ENCODE measurements at places on chromosomes 3 and 15.

GRCh38 chr15:26806574-26806973, 33.7 kb upstream of the GABRB3 start:
- no peak for DNase-seq

DNA sequence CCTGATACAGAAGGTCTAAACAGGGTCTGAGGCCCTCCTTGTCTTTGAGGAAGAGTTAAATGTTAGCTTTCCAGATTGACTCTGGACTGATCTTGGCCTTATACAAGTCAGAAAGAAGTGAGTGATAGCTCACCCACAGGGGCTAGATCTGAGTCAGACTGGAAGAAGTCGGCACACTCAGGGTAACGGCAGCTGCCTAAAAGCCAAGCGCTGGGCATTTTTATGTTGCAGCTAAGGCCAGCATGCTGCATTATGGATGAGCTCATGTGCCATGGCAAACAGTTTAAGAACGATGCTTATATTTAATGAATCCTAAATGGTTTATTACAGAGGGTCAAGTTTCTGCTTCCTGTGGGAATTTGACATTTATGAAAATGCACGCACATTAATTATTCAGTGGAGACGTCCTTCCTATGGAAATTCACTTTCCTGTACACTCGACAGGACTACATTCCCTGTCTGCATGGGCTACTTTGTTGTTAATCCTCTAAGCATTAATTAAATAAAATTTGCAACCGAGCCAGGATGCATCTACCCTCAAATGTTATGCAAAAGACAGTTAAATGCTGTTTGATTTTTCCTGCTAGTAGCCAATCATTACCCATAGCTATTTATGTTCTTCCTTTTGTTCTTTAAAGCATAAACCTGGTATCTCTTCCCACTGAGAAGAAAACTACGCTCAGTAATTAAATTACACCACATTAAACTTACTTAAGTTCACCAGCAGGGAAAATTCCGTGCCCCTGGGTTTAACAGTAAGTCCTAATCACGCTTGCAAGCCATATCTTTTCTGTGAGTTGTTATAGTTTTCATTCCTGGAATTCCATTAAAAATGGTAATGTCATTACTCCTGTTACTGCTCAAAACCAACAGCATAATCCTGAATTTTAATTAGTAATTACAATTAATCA, 762.7 kb upstream of the CFAP20DC start:
- no peak for DNase-seq

DNA sequence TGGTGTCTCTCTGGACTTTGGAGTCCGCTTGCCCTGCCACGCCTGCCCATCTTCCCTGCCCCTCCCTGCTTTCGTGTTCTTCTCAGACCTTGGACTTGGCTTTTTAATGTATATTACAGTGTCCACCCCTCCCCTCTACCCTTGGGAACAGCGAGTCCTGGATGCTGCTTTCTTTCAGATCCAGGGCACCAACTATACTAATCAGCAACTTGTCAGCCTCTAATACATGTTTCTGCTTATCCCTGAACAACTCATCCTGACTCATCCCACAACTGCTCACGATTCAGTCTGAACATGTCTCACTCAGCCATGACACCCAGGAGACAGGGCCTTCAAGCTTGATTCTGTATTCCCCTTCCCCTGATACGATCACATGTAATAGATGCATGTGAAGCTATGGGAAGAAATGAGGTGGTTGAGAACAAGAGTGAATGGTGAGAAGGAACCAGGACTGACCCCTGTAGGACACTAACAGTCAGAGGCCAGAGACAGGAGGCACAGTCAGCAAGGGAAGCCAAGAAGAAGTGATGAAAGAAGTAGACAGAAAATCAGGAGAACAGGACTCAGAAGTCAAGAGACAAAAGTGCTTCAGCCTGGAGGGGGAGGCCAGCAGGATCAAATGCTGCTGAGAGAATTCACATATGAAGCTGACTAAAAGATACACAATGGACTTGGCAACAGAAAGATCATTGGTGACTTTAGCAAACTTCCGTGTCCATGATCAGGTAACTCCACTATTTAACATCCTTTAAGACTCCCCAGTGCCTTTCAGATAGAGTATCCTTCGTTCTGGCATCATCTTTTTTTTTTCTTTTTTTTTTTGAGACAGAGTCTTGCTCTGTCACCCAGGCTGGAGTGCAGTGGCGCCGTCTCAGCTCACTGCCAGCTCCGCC, 35.4 kb downstream of the BCL2L10 start:
- no peak for DNase-seq

DNA sequence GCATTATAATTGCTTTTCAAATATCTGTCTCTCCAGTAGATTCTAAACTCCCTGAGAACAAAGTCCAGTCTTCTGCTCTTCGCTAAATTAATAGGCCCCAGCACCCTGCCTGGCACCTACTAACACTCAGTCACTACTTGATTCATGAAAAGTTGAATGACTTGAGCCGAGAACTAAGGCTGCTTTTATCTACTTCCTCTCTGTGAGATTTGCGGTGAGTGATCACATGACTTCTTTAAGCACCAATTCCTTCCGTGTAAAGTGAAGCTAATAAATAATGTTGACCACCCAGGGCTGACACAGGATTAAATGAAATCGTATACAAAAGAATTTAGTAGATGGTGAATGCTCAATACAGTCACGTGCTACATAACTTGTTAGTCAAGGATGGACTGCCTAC, 44.6 kb upstream of the PGPEP1L start:
- DNase-seq = no peak

GRCh38 chr3:82572721-82573120, 811.3 kb upstream of the GBE1 start:
- no peak for DNase-seq

GRCh38 chr3:188860147-188860546, 311.6 kb upstream of the TPRG1 start:
- DNase-seq = no peak

GRCh38 chr3:64131725-64132469, 93.4 kb downstream of the PRICKLE2 start:
- no peak for DNase-seq

DNA sequence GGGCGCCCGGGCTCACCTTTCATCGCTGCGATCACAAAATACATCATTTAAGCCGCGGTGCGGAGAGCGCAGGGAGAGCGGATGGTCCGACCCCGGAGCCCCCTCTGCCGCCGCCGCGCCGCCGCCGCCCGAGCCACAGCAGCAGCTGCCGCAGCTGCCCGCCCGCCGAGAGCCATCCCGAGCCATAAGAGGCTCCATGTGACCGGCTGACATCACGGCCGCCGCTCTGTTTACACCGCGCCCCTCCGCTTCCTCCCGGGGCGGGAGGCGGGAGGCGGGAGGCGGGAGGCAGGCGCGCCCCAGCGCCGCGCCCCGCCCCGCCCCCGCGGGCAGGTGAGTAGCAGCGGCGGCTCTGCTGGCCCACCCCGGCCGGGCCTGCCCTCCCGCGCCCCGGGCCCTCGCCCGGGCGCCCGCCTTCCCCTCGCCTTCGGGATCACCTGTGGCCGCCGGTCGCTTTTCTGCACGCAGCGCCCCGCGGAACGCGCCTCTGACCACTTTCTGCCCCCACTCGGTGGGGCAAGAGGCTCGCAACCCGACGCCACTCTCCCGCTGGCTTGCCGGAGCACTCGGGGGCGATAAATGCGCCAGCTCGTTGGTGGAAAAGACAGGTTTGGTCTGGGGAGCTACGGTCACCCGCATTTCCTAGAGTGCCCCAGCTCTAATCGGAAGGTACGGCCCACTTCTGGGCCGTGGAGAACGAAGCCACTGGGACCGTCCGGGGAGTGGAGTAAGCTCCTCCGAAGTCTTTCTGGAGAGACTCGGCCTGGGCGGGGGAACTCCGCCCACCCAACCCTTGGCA, 113.6 kb upstream of the ICE2 start:
- peak; percentile 71 for DNase-seq

DNA sequence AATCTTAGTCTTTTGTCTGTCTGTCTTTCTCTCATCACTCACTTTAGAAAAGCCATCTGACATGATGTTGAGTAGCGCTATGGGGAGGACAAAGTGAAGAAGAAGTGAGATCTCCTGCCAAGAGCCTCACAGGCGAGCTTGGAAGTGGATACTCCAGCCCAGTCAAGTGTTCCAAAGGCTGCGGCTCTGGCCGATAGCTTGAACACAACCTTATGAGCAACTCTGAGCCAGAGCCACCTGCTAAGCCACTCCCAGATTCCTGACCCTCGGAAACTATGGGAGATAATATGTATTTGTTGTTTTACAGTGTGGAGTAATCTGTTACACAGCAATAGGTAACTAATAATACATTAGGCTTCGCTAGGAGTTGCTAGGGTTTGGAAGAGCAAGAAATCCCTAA, 76.2 kb downstream of the MB21D2 start:
- DNase-seq = no peak

- DNase-seq = no peak
Observed at GRCh38 chr15:40067921-40068624, 29.1 kb upstream of the SRP14 start.

- DNase-seq = no peak
Observed at GRCh38 chr3:31576521-31576920, 43.8 kb downstream of the STT3B start.

DNA sequence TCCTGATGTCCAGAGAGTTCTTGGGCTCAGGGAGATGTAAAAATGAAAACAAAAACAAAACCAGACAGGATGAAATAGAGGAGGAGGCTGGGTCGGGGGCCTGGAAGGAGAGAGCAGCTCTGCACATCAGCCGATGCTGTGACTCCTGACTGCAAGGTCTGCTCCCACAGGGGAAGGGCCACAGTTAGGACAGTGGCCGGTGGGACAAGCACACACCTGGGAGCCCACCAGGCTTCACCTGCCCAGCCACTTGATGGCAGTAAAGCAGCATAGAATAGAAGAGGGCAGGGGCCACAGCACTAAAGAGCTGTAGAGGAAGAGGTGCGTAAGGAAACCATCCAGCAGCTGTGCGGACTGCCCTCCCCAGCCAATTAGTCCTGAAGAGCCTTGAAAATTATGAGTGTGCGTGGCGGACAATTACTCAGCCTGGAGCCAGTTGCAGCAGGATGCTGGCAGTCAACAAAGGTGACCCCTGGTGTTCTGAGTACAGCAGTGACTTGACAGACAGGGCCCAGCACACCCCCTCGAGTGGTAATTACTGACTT, 29.8 kb downstream of the ALS2CL start:
- DNase-seq = no peak

- DNase-seq = no peak
Observed at GRCh38 chr15:52787549-52788098, 2.5 kb downstream of the ONECUT1 start.

GRCh38 chr3:141379250-141379966, 11.1 kb downstream of the ZBTB38 start:
- DNase-seq = no peak

DNA sequence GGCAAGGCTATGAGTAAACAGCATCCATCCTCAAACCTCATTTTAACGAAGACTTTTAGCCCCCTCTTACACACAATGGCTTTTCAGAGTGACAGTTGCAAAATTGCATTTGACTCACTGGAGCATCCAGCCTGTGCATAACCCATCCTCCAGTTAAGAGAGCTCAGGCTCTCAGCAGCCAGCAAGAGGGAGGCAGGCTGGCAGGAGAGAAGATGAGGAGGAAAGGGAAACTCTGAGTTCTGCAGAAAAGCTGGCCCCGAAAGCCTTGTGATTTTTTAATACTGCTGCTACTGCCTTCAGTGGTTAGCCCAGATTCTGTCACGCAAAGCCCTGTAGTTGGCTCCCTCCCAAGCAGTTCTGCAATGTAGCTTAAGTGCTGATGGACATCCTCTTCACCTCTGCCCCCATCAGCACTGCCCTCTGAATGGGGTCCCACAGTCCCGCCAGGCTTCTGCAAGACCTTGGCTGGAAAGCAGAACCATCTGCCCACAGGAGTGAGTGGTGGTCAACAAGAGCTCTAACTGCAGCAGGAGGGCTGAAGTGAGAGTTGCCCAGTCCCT, 371.3 kb downstream of the EPHB1 start:
- no peak for DNase-seq

DNA sequence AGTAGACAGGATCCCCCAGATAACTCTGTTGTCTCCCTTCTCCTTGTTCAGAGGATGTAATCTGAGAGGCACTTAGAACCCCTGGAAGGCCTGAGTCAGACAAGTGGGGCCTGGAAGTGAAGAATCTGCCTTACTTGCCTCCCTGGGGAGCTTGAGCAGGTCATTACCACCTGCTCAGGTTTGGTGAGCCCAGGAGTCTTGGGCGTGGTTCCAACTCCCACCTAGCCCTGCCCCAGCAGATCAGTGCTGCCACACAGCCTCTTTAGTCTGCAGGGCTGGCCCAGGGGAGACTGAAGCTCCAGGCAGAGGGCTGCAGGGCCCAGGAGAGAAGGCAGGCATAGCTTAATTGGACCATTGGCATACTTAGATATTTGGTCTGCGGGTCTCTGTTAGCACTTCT, 230.0 kb downstream of the ERC2 start:
- DNase-seq = no peak

- DNase-seq = no peak
Observed at GRCh38 chr3:169661361-169662131, 2.0 kb downstream of the MECOM start.

GRCh38 chr3:179063945-179064560, 7.6 kb downstream of the ZMAT3 start:
- no peak for DNase-seq

GRCh38 chr3:183591881-183592521, 36.5 kb upstream of the KLHL6 start:
- no peak for DNase-seq

DNA sequence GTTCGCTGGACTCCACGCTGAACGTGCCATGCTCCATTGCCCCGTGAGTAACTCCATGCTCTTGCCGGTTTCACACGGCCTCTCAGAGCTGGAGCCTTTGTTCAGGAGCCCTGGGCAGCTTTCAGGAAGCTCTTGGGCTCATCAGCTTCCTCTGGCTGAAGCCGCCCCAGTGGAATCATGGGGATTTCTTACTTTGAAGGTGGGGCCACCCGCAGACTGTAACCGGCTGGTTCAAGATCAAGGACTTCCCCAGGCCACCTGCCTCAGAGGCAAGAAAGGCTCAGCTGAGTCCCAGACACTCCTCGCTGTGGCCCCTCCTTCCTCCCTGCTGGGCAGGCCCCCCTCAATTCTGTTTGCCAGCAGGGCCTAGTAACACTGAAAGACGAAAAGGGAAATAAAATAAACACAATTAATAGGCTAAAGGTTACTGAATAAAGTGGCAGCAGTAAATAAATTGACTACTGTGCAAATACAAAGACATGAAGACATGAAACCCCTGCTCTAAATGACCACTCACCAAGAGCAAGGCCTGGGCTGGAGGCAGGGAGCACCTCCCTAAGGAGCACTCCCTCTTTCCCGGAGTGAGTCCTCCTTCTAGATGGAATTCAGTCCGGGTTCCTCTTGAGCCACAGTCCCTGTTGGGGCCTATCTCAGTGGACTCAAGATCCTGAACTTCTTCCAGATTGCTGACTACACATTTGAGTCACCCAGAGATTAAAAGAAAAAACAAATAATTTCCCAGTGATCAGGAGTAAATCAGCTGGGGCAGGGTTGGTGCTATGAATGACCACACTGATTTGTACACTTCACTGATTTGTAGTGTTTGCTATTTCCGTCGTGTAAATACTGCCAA, 51.0 kb downstream of the ZDHHC19 start:
- DNase-seq = no peak

Data from stimulated activated CD4-positive, alpha-beta T cell treated with anti-CD3 and anti-CD28 coated beads, TNF-alpha, amount 100 ng/mL, for 1 hour (primary cell).